ENCODE measurements at places on chromosomes 11 and 22.

DNA sequence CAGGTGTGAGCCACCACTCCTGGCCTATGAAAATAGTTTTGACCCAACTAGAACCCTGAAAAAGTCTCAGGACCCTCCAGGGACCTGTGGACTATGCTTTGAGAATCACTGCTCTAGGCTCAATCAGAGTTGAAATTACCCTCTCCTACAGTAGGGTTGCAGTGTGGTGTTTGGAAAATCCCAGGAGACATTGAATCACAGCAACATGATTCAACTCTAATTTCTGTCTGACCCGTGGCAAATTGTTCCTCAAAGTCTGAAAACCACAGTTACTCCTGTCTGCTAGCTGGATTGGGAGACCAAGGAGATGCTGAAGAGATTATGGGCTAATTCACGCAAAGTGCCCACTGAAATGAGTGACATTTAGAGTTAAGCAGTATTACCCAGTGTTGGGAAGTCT is 5.4 kb upstream of the MTMR3 start:
- no peak for DNase-seq

DNA sequence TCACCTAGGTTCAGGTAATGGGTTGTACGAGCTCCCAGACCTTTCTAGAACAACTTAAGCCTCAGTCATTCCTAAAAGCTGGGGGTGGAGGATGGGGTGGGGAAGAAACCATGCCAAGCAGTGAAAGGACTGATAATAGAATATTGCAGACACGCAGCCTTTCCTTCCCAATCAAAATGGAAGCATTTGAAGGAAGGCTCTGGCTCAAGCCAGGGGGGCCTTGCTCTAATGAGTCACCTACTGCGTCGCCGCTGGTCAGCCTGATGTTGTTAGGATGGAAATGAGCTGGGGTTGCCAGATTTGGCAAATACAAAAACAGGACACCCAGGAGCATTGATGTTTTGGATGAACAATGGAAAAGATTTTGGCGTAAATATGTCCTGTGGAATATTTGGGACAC is 6.2 kb downstream of the SYT12 start:
- no peak for DNase-seq

GRCh38 chr11:36431429-36432092 is 78.5 kb downstream of the TRAF6 start:
- peak; percentile 71 for DNase-seq

- DNase-seq, result no peak
These were observed 270.2 kb upstream of the LUZP2 start for GRCh38 chr11:24226606-24227005.

DNA sequence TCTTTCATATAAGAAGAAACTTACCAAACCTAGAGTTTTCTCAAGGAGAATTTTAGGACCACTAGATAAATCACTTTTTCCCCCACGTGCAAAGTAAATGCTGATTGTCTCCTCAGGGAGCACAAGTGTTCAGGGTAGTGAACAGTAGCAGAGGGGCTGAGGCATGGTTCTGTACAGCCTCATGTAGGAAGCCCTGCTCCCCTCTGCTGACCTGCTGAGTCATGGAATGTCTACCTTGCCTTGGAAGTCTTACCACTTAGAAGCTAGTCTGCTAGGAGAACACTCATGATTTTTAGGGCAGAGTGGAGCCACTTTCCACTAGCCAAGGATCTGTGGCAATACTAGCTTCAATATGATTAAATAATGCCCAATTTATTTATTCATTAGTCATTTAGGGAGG is 2120.6 kb upstream of the RAG2 start:
- no peak for DNase-seq

DNA sequence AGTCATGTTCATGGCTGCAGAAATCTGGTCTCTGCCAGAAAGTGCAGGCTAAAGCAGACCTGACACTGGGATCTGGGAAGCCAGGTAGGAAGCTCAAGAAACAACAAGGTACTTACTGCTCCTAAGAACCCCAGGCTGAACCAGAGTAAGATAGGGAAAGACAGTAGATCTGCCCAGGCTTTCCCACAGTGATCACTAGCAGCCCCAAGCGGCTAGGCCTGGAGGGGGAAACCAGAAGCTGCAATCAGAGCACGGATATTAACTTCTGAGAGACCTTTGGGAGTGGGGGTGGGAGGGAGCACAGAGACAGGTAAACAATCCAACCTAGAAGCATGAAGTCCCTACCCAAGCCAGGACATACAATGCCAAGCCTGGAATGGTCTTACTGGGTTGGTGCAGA is 135.2 kb upstream of the C11orf58 start:
- DNase-seq, result no peak

- no peak for DNase-seq
These were observed 103.8 kb downstream of the ABTB2 start for GRCh38 chr11:34254011-34254410.

DNA sequence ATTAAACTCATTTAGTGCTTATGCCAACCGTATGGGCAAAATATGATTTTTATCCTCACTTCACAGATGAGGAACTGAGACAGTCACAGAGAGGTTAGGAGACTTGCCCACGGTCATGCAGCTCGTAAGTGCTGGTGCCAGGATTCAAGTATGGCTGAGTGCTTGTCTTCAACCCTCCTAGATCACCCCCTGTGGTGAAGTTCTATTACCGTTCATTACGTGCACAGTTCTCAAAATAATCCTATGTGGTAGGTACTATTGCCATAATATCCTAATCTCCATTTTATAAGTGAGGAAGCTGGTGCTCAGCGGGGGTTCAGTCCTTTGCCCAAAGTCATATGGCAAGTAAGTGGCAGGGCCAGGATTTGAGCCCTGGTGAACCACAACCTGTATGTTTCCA is 1.5 kb downstream of the MIEF1 start:
- DNase-seq, result no peak

DNA sequence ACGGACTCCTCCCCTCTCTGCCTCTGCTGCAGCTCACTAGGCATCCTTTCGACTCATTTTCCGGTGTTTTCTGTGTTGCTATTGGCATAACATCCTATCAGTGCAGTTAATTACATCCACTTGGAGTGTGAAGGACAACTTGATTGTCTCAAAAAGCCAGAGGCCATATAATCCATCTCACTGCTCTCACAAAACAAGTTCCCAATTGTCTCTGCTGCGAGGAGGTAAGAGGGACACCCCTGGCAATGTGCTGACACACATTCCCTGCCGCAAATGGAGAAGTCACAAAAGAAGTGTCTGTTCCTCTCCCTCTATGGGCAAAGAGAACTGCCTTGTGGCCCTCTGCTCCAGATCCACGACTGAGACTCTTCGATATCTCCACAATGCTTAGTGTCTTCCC is 618.4 kb downstream of the OPCML start:
- DNase-seq, result no peak

DNA sequence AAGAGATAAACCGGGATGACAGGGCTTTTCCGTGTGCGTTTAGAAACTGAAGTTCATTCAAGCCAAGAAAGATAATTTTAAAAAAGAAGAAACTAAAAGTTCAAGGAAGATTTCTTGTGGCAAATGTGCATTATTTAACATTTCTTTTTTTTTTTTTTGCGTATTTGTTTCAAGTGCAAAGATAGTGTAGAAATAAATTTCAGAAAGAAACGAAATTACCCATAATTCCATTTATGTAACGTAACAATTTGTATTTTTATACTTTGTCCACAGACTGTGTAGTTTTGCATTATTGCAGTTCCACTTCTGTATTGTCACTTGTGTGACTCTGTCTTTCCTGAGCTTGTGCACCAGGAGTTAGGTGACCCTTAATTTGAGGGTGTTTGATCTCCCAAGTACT is 24.0 kb downstream of the SNAP29 start:
- DNase-seq, result no peak

DNA sequence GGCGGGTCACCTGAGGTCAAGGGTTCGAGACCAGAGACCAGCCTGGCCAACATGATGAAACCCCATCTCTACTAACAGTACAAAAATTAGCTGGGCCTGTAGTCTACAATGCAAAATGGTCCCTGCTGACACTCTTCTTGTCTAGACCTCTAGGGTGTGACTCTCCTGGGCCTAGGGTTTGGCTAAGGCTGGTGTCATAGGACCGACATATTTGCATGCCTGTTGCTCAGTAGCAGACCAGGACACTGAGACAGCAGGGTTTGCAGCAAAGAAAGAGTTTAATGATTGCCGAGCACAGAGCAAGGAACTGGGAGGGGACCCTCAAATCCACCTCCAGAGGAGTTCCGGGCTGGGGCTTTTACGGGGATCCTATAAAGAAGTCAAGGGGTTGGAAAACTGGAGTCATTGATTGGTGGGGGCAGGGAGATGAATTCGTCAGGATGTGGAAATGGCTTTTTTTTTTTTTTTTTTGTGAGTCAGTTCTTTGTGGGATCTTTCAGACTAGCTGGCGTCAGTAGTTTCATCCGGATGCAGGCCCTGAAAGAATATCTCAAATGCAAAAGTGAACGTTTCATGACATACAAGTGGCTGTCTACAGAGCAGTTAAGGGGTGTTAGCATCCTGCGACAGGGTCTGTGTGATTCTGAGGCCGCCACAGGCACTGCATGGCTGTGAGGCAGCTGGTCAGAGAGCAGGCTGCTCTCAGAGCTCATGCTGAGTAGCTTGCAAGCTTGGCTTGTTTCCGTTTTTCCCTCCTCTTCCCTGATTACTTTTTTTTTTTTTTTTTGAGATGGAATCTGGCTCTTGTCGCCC is 27.2 kb upstream of the A4GALT start:
- no peak for DNase-seq

- no peak for DNase-seq
These were observed 173.5 kb upstream of the CTSC start for GRCh38 chr11:88511006-88511405.

Data from activated T-cell treated with anti-CD3 and anti-CD28 coated beads, Interleukin-2, amount 50 U/mL, for 48 hours (primary cell).